ENCODE measurements at places on chromosomes 7 and 10. TPM values are rescaled to one million over a fixed set of nuclear protein-coding genes. Genes with fewer than 3 reads are reported as not detected.

- H3K4me1 ChIP-seq: no peaks in the 10 kb centered on the region
- no peak for DNase-seq
- H3K27me3 ChIP-seq: no peaks in the 10 kb centered on the region
- H3K27ac ChIP-seq: no peak overlapping the region
These were observed 563.0 kb upstream of the SEMA3D start for GRCh38 chr7:85749696-85750453.

GRCh38 chr10:32205670-32206069 lies 141.3 kb downstream of the EPC1 start:
- H3K27me3 ChIP-seq: no peaks in the 10 kb centered on the region
- no peak for DNase-seq
- no peaks in the 10 kb centered on the region for H3K36me3 ChIP-seq
- H3K4me3 ChIP-seq: no peak overlapping the region
- H3K27ac ChIP-seq: no peak overlapping the region

- H3K4me1 ChIP-seq: no peaks in the 10 kb centered on the region
- H3K4me3 ChIP-seq: no peak overlapping the region
- H3K36me3 ChIP-seq: no peaks in the 10 kb centered on the region
- H3K27ac ChIP-seq: no peak overlapping the region
- H3K27me3 ChIP-seq: no peaks in the 10 kb centered on the region
These were observed 281.6 kb upstream of the ZMIZ1 start for GRCh38 chr10:78787125-78787524.

DNA sequence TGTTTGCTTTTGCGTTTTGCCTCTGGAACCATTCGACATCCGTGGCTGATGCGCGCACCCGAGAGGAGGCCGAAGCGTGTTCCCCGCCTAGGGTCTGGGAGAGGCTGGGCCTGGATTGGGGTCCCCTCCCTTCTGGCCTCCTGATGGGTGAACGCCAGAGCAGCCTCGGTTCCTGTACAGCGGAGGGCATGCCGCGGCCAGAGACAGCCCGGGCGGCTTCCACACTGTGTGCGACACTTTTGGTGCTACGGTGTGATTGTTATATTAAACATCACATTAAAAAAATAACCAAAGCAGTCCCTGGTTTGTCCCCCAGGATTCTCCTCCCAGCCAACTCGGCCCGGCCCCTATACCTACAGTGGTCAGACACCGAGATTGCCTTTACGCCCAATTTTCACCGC lies 3.7 kb upstream of the HOXA7 start:
- peaks cover 81% of the 10 kb centered on the region for H3K27me3 ChIP-seq
- H3K4me1 ChIP-seq: peaks cover 29% of the 10 kb centered on the region
- no peaks in the 10 kb centered on the region for H3K36me3 ChIP-seq

GRCh38 chr10:44894691-44895090 lies 16.4 kb upstream of the TMEM72 start:
- no peak overlapping the region for H3K27ac ChIP-seq
- no peaks in the 10 kb centered on the region for H3K4me1 ChIP-seq
- no peak overlapping the region for H3K4me3 ChIP-seq
- DNase-seq: no peak

- no peaks in the 10 kb centered on the region for H3K4me1 ChIP-seq
- DNase-seq: no peak
- no peak overlapping the region for H3K27ac ChIP-seq
- no peaks in the 10 kb centered on the region for H3K36me3 ChIP-seq
- H3K27me3 ChIP-seq: no peaks in the 10 kb centered on the region
These were observed 183.7 kb downstream of the TRIL start for GRCh38 chr7:28774261-28774988.

- peak overlapping the region; percentile 63 for H3K4me3 ChIP-seq
- H3K27me3 ChIP-seq: no peaks in the 10 kb centered on the region
- H3K27ac ChIP-seq: peak overlapping the region; percentile 89
- no peaks in the 10 kb centered on the region for H3K36me3 ChIP-seq
- H3K4me1 ChIP-seq: peaks cover 39% of the 10 kb centered on the region
- no peak for DNase-seq
These were observed 659 bp downstream of the OPTN start for GRCh38 chr10:13100349-13101294.

DNA sequence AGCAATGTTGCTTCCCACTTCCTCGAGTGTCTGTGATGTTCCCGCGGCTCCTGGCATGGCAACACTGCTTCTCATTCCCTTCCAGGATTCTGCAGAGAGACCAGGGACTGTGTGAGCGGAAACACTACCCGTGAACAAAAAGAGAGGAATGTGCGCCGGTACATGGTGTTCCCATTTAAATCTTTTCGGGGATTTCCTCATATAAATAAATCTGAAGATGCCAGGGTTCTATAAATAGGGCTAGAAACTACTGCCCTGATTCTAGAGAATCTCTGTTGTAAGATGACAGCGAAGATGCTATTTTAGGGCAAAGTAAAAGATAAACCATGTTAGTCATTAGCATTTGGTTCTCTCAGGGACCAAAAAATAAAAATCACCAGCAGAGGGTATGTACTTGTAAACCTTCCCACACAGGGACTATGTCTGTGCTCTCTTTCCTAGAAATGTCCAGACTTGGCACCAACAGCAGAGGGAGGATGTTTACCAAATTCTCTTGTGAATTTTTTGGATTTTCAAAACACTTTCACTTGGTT lies 92.2 kb upstream of the DDC start:
- no peak overlapping the region for H3K27ac ChIP-seq
- H3K36me3 ChIP-seq: no peaks in the 10 kb centered on the region
- DNase-seq: no peak
- no peaks in the 10 kb centered on the region for H3K27me3 ChIP-seq
- H3K4me3 ChIP-seq: no peak overlapping the region
- H3K4me1 ChIP-seq: peaks cover 29% of the 10 kb centered on the region

- no peak for DNase-seq
- no peak overlapping the region for H3K27ac ChIP-seq
- no peaks in the 10 kb centered on the region for H3K27me3 ChIP-seq
- peaks cover 5% of the 10 kb centered on the region for H3K36me3 ChIP-seq
- H3K4me3 ChIP-seq: no peak overlapping the region
- H3K4me1 ChIP-seq: no peaks in the 10 kb centered on the region
These were observed 75.8 kb downstream of the PODXL start for GRCh38 chr7:131480384-131481315.

DNA sequence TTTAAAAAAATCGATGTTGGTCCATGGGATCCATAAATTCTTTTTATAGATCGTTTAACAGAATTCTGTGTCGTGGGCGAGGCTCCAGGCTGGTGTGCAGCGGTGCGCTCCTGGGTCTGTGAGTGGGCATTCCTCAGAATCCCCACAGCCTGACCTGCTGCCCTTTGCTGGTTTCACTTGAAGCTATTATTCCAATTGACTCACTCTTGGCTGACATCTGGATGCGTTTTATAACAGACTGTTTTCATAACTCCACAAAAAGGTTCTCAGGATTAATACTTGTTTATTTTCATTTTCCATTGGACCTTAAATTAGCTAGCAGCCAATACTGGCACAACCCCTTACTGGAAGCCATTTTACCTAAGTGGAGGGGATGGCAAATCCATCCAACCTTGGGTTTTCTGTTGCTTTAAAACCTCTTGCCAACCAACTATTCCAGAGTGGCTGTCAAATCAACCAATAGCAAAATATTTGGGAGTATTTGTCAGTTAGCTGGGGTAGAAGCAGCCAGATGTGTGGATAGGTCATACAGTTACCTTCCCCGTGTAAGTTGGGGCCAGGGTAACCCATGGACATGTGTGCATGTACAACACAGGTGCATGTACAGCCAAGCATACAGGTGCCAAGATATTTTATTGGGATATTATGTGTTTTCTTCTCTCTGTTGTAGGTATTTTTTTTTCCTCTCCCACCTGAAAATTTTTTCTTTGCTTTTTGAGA lies 160.7 kb upstream of the ZNF32 start:
- H3K27me3 ChIP-seq: no peaks in the 10 kb centered on the region
- no peak overlapping the region for H3K27ac ChIP-seq
- DNase-seq: no peak

DNA sequence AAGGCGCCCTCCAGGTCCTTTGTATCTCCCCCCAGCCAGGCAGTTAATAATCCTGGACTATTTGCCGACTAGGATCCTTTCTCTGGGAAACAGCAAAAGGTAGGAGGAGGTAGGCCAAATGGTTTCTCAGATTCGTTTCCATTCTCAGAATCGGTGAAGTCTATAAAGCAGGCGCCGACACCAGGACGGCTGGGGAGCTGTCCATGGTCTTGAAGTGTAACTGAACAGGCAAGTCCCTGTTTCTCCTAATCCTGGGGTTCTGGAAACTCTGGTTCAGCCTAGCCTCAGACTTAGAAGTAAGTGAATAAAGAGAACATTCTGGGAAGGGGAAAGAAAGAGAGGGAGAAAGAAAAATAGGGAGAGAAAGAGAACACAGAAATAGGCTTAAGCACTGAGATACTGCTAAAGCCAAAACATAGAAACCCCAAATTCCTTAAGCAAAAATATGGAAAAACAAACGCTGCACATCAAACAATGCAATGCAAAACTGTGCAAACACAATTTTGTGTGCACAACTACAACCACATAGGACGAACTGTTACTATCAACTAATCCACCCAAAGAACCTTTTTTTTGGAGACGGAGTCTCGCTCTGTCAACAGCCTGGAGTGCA lies 11.1 kb upstream of the INA start:
- no peaks in the 10 kb centered on the region for H3K36me3 ChIP-seq
- H3K4me1 ChIP-seq: no peaks in the 10 kb centered on the region
- DNase-seq: no peak
- no peaks in the 10 kb centered on the region for H3K27me3 ChIP-seq
- H3K27ac ChIP-seq: no peak overlapping the region

DNA sequence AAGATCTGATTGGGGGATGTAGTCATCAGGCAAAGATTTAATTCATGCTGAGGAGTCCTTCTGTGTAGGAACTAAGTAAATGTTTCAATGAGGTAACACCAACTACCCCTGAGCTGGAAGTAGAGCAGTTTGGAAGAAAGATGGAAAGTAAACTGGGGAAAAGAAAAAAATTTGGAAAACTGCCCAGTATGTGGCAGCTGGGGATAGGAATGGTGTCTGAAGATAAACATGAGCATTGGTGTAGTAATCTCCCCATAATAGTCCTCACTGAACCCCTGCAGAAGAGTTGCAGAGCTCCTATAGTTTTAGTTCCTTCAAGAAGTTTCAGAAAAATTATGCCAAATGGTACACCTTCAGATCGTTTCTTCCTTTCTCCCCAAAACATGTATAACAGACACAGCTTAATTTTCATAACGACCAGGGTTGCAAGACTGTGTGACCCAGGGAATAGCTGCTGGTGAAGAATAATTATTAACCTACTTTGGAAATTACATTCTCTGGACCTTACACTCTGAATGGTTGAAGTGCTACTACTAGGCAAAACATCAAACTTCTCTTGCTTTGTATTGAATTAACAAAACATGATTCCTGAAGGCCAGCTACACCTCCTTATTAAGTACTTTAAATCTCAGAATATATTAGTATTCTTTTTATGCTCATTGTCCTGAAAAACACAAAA lies 446.4 kb upstream of the NRG3 start:
- no peaks in the 10 kb centered on the region for H3K4me1 ChIP-seq
- no peak overlapping the region for H3K4me3 ChIP-seq
- DNase-seq: no peak

- no peak overlapping the region for H3K27ac ChIP-seq
- no peaks in the 10 kb centered on the region for H3K4me1 ChIP-seq
- H3K27me3 ChIP-seq: no peaks in the 10 kb centered on the region
- DNase-seq: no peak
- H3K4me3 ChIP-seq: no peak overlapping the region
These were observed 83.1 kb upstream of the CHCHD3 start for GRCh38 chr7:133165001-133165400.

DNA sequence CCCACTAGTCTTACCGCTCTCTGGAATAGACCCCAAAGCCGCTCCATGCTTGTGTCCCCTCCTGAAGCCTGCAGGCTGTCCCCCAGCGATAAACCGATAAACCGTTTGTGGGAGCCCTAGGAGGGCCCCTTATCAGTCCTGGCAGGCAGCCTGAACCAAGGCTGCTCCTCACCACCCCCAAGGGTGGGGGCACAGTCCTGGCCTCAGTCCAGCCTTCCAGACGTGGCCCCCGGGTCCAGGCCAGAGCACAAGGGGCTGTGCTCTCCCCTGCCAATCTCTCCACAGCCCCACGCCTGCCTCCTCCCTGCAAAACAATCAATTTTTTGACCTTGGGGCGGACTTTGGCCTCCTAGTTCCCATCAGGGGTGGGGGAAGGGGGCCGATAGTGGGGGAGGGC lies at the start of gene TFR2:
Gene TFR2 (minus strand): TSS at position 90 of the 397 bp plus-strand sequence. CDS start 43 bp downstream, at position 47.
- no peak for DNase-seq
- H3K36me3 ChIP-seq: no peaks in the 10 kb centered on the region
- no peak within 1 kb of the TSS for H3K4me3 ChIP-seq
- H3K27ac ChIP-seq: peak within 1 kb of the TSS; percentile 73

DNA sequence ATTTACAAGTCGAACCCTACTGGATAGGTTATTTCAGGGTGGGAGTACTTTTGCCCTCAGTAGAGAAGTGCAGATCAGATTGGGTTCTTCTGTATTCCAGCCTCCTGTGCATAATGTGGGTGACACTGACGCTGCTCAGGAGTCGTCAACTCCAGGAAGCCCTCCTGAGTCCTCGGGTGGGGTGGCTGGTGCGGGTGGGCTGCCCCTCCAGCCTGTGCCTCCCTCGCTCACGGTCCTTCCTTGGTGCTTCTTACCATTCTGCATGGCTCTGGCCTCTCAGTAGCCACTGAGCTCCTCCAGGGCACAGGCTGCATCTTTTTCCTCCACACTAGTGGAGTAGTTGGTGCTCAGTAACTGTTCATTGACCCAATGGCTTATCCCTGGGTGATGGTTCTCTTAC lies 4.3 kb downstream of the CDH23 start:
- H3K4me3 ChIP-seq: no peak overlapping the region
- H3K27me3 ChIP-seq: peaks cover 13% of the 10 kb centered on the region
- no peak for DNase-seq
- H3K36me3 ChIP-seq: no peaks in the 10 kb centered on the region

DNA sequence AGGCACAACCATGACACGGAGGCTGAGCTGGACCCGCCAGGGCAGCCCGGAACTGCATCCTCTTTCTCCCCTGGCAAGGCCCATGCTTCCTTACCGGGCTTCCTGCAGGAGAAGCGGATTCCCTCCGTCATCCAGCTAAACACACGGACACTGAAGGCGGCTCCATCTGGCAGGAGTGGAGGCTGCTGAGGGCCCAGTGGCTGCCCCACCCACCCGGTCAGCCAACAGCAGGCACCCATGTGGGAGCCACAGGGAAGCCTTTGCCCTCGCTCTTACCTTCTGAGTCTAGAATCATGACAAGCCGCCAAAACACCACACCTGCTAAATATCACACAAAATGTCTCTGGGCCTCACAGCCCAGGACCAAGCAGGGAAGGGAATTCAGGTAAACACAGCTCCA lies 321.6 kb upstream of the RNF32 start:
- no peaks in the 10 kb centered on the region for H3K4me1 ChIP-seq
- H3K36me3 ChIP-seq: no peaks in the 10 kb centered on the region
- H3K27me3 ChIP-seq: no peaks in the 10 kb centered on the region
- H3K4me3 ChIP-seq: no peak overlapping the region
- no peak for DNase-seq

CPED1 gene
- 0.09 TPM for total RNA-seq

TMEM213 gene
- not detected for total RNA-seq

MAT1A gene
- not detected for total RNA-seq

NRCAM gene
- total RNA-seq: 0.74 TPM

SPDYE9 gene
- not detected for total RNA-seq

FAM25C gene
- total RNA-seq: not detected
